Small intestine (tissue), 16 donors: ENCODE measurements at places on chromosomes 5 and 9.

DNA sequence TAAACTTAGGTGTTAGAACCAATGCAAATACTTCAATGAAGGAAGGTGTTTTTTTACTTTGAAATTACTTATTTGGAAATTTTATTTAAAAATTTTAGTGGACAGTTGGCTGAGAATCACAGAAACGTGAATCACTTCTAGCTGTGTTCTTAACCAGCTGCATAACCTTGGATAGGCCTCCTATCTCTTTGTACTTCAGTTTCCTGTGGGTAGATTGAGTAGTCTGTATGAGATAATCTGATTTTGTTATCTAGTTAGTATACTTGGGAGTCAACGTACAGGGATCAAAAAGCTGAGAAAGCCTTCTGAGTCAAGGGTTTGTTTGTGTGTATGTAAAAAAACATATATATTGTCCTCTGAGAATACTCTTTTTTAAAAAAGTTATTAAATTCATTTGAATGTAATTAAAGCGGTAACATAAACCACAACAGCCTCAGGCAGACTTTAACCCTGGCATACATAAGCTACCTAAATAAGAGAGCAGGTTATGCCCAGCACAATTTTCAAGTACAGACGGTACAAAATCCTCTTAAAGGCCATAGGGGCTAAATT, 38.1 kb upstream of the ZCCHC7 start:
- no peak for DNase-seq

- DNase-seq: peak; percentile 68
Measured at GRCh38 chr5:163362840-163363371, 74.5 kb upstream of the CCNG1 start.

DNA sequence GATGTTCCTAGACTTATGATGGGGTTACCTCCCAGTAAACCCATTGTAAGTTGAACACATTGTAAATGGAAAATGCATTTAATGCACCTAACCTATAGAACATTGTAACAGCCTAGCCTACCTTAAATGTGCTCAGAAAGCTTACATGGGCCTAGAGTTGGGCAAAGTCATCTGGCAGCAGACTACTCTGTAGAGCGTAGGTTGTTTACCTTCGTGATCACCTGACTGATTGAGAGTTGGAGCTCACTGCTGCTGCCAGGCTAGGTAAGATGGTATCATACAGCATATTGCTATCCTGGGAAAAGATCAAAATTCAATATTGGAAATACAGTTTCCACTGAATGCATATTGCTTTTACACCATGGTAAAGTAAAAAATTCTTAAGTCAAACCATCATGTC, 95.4 kb downstream of the HTR4 start:
- peak; percentile 42 for DNase-seq

GRCh38 chr9:13487936-13488335, 208.4 kb upstream of the MPDZ start:
- DNase-seq: no peak

DNA sequence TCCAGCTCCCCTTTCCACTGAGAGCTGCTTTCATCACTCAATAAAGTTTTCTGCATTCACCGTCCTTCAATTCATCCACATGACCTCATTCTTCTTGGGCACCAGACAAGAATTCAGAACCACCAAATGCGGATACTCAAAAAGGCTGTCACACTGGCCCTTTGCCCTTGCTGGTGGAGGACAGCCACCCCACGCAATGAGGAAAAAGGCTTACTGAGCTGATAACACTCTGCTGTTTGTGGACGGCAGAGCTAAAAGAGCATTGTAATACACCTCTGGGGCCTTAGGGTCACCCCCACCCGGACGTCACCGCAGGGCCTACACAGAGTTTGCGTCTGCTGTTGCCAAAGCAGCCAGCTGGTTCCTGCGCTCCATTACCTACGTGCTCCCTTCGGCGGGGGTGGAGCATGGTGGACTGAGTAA, 51.2 kb upstream of the ZNF608 start:
- DNase-seq: no peak

- DNase-seq: no peak
Measured at GRCh38 chr9:98869866-98870265, 62.4 kb downstream of the GALNT12 start.

DNA sequence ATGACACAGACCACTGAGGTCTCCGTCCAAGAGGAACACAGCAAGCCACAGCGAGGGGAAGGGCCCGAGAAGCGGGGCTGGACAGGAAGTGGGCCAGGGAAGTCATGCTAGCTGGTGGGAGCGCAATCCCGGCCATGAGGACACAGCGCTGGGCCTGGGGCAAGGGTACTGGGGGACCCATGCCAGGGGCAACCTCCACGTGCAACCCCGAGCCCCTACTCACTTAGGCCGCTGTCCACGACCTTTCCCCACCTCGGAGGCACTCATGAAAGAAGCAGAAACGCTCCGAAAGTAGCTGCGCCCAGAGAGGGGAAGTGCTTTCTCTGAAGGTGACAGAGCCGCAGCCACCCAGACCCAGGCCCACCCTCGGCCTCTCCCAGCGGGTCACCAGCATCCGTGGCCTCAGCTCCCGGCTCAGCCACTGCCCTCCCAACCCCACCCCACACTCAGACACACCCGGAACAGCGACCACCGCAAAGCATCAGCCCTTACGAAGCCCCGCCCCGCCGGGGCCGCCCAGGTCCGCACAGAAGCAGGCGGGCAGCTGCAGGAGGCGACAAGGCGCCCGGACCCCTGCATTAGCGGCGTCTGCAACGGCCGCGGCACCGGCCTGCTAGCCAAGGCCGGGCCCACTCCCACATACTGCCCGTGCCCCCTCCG, 782 bp downstream of the BICD2 start:
- DNase-seq: no peak

DNA sequence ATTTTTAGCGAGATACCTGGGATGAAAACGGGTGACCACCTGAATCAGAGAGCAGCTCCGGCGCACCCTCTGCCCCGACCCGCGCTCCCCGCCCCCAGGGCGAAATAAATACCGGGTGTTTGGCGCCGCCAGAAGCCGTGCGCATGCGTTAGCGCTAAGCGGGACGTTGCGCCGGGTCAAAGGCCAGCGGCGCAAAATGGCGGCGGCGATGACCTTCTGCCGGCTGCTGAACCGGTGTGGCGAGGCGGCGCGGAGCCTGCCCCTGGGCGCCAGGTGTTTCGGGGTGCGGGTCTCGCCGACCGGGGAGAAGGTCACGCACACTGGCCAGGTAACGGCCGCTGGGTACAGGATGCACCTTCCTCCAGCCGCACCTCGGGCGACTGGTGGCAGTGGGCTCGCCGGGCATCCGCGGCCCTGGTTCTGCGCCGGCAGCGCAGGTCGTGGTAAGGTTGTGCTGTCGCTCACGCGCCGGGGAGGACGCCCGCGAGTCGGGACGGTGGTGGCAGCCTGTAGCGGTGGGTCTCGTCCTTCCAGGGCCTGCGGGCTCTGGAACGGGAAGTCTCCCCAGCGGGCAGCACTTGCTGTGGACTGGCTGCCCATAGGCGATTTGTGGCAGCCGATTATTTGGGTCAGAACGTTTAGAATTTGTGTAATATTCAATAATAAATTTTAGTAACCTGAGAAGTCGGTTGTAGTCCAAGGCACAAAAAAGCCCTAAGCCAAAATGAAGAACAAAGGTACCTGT, at the start of gene NDUFS6:
NDUFS6 (plus strand) TSS at position 186 of the 745 bp plus-strand sequence; CDS start at position 197, 11 bp downstream.
- DNase-seq: peak; percentile 82
